GM13977 (cell line): ENCODE measurements at places on chromosomes 7 and 10.

DNA sequence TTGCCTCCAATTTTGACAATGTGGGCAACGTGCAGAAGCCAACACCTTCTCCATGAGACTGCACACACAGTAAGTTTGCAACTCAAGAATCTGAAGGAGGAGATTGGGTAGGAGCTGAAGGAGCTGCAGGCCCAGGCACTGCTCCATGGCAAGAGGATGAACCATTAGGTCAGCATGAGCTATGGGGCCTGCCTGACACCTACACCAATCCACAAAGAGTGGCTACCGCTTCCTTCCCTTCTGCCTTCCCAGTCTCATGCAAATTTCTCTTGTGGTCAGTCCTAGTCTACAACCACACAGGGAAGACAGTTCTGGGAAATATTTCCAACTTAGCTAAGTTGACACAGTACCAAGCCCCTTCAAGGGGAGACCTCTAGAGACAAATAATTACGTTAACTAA, 142.0 kb upstream of the ADO start:
- no peak for DNase-seq

DNA sequence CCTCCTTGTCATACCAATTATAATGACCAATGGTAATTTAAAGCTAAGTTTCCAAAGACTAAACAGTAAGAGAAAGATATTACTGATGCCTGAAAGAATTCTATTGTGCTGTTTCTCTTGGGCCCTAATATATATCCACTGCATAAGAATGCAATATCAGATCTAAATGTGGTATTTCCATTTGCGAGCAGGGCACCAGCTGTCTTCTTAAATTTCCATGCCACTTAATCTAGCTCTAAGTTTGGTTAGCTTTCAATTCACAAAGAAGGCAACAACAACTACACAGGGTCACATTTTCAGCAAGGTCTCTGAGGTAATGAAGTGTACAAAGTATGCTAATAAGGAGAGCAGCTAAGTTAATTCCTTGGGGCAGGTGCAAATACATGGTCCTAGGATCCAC, 315.7 kb downstream of the GPR37 start:
- DNase-seq: no peak

- DNase-seq: no peak
Observed at GRCh38 chr10:81027706-81028105, 490.0 kb downstream of the SH2D4B start.

GRCh38 chr10:22103701-22104470, 100.4 kb upstream of the DNAJC1 start:
- DNase-seq: peak; percentile 20

GRCh38 chr7:56030340-56030739, 20.9 kb downstream of the PSPH start:
- no peak for DNase-seq

- DNase-seq: no peak
Observed at GRCh38 chr7:111098926-111099250, 8.0 kb downstream of the LRRN3 start.

GRCh38 chr7:95476072-95476847, 9.5 kb upstream of the ASB4 start:
- no peak for DNase-seq

GRCh38 chr10:101054351-101054750, 7.4 kb upstream of the KAZALD1 start:
- DNase-seq: no peak

- no peak for DNase-seq
Observed at GRCh38 chr7:40177071-40177470, 42.3 kb downstream of the SUGCT start.

DNA sequence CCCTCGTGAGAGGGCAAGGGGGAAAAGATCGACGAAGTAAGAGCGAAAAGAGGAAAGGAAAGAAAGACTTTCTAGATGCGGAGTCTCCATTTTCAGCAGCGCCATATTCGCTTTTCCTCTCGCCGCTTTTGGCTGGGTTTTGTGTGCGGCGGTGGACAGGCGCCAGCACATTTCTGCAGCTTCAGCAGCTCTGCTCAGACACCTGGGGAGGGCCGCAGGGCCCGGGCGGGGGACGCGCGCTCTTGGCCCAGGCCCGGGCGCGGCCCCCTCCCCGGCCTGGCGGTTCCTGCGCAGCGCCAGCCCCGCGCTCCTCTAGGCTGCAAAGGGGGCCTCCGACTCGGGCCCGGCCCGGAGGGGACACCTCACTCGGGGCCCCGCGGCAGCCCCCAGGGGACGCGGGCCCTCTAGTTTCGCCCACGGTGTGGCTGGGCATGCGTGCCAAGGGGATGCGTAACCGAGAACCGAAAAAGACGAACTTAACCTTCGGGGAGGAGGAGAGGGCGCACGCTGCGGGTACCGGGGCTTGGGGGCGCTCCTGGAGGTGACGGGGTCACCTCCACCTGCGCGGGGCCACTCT, 34.5 kb upstream of the EBLN1 start:
- DNase-seq: peak; percentile 63

GRCh38 chr10:115066528-115066927, 26.6 kb upstream of the ATRNL1 start:
- no peak for DNase-seq

DNA sequence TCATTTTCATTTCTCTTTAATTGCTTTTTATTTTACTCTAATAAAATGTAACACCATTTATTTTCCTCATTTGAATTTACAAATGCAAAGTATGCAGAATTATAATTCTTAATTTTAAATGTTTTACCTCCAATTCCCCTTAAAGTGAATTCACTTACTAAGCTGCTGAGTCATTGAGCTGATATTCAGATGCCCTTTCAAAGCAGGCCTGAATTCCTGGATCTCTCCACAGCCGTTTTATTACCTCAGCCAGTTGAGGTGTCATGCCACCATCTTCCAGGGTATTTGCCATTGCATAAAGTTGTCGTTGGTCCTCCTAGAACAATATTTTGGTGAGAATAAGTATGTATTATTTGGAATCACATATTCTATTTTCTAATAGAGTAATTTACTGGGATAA, 33.2 kb downstream of the GNAT3 start:
- no peak for DNase-seq

GRCh38 chr7:1059200-1060091, 15.1 kb downstream of the GPR146 start:
- DNase-seq: no peak

GRCh38 chr10:3757250-3757637, 27.8 kb downstream of the KLF6 start:
- DNase-seq: no peak

- no peak for DNase-seq
Observed at GRCh38 chr7:137166363-137166762, 177.2 kb downstream of the PTN start.

DNA sequence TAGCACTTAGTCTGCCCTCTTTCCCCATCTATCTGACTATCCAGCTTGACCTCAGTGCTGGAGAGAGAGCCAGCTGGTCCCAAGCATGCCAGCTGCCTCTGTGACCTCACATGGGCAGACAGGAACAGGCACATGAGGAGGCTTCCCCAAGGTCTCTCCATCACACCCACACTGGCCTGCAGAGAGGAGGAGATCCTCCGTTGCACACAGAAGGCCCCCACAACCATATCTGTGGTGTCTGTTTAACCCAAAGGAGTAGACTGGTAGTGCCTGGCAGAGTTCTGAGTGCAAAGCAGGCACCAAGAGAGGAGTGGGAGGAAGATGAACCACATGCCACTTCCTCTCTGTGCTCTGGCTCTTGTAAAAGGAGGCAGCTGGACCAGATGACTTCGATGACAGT, 4.8 kb upstream of the ANK3 start:
- no peak for DNase-seq

- DNase-seq: no peak
Observed at GRCh38 chr10:129486805-129487204, 19.8 kb downstream of the MGMT start.

GRCh38 chr10:129174232-129175014, 292.6 kb upstream of the MGMT start:
- DNase-seq: no peak
